ENCODE measurements at places on chromosomes 2 and 18. TPM values are rescaled to one million over a fixed set of nuclear protein-coding genes. Genes with fewer than 3 reads are reported as not detected.

- no peak for DNase-seq
Observed at GRCh38 chr2:875687-876615, 74.7 kb upstream of the SNTG2 start.

The DSG3 gene
- total RNA-seq = not detected

GRCh38 chr2:113201496-113202304, 27.9 kb downstream of the PSD4 start:
- DNase-seq = no peak

GRCh38 chr2:191048073-191048472, 34.1 kb upstream of the STAT1 start:
- DNase-seq = no peak

The GNAL gene
- 5.4 TPM for total RNA-seq

All from omental fat pad (tissue), 4 donors.